ENCODE measurements at places on chromosomes 7 and 10.

- DNase-seq, result no peak
Measured at GRCh38 chr7:50068026-50068425, 25.0 kb downstream of the ZPBP start.

- no peak for DNase-seq
Measured at GRCh38 chr7:114309729-114310128, 104.9 kb upstream of the FOXP2 start.

DNA sequence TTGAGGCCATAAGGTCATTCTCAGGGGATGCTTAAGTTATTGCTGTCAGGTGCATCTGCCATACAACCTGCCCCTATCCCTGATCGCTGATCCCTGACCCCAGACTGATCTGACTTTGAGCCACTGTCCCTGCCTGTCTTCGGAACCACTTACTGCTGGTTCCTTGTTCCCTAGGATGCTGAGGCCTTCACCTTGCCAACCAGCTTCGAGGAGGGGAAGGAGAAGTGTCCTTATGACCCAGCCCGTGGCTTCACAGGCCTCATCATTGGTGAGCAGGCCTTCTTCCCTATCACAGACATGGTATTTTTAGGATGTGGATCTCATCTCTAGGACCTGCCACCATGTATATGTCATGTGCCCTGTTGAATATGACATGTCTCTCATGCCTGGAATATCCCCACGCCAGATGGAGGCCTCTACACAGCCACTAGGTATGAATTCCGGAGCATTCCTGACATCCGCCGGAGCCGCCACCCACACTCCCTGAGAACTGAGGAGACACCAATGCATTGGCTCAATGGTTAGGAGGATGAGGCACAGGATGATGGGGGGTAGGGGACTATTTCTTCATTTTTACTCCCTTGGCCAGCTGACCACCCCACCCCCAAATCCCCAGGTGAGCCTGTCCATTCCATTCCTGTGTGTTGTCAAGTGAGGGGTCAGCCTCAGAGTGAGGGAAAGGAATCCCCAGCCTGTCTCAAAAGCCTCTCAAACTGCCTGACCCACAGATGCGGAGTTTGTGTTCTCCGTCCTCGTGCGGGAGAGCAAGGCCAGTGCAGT is 9.0 kb downstream of the MRPL43 start:
- DNase-seq, result no peak

GRCh38 chr7:20545016-20545415 is 70.5 kb upstream of the ABCB5 start:
- no peak for DNase-seq

DNA sequence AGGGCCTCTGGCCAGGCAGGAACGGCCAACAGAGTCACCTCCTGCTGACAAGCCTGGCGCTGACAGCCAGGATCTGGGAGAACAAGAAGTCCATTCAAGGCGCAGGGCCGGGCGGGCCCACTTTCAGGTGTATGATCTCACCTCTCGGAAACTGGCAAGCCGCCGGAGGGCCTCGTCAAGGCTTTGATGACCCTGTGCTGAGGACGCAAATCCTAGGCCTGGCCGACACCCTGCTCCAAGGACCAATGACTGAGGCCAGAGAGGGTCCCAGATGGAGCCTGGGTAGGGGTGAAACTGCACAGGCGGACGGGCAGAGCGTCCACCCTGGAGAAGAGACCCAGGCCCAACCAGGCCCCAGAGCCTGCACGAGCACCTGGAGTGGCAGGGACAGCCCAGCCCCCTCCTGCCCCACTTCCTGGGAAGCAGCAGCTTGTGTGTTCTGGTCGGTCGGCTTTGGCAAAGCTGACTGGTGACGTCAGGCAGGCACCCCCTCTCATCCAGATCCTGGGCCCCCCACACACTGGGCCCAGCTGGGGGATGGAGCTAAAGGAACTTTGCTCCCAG is 30.6 kb downstream of the MYL10 start:
- DNase-seq, result no peak

DNA sequence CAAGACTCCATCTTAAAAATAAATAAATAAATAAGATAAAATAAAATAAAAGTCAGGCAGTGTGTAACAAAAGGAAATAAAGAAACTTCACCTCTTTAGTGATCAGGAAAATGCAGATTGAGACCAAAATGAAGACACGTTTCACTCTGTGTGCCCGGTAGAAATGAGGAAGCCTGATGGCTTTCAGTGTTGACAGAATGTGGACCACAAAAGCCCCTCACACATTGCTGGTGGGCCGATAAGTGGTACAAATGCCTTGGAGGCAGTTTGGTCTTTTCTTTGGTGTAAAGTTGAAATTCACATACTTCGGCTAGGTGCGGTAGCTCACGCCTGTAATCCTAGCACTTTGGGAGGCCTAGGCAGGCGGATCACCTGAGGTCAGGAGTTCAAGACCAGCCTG is 44.5 kb upstream of the PFKFB3 start:
- DNase-seq, result no peak

DNA sequence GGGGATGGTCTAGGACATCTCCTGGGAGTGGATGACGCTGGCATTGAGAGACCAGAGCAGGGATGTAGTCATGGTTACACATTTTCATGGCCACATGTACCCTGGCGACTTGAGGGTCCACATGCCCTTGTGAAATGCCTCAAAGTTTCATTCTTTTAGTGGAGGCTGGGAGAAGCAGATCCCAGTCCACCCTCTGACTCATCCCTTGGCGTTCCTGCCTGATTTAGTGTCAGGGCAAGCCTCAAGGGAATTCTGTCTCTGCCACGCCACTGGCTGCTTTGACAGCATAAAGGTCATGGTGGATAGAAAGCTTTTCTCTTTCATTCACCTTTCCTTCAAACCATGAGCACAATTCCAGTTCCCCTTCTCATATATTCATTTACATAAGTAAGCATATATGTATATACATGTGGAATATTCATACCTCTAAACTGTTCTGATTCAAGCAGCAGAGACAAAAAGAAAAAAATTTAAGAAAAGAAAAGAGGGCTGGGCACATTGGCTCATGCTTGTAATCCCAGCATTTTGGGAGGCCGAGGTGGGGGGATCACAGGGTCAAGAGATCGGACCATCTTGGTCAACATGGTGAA is 21.8 kb upstream of the KIF5B start:
- DNase-seq, result no peak

- DNase-seq, result no peak
Measured at GRCh38 chr10:72754275-72755032, 62.5 kb downstream of the MCU start.

- no peak for DNase-seq
Measured at GRCh38 chr7:151307536-151307935, 34.1 kb upstream of the NUB1 start.

DNA sequence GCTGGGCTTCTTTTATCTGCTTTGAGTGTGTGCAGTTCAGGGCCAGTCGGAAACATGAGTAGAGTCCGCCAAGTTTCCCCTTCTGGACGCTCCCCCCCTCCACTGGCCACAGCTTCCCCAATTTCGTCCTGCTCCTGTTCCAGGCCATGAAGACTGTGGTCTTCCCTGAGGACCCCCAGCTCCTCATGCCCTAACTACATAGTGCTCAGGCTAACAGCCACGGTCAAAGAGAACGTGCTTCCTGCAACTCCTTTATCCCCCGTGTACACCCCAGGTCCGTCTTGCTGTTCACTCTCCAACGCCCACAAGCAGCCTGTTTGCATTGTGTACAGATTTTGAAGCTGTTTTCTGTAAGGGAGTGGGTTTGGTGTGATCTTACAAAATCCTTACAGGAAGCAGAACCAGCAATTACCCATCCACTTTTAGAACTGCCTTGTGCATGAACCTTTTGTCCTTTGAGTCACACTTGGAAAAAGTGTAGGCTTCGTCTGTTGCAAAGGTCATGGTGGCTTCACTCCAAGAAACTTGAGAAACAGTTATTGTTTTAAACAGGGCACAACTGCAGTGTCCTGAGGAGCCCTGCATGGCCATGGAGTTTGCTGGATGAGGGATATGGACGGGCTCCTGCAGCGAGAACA is 77.0 kb upstream of the FAM20C start:
- DNase-seq, result no peak

GRCh38 chr7:156027821-156028220 is 215.6 kb upstream of the SHH start:
- no peak for DNase-seq

GRCh38 chr7:7817748-7818147 is 99.3 kb upstream of the RPA3 start:
- DNase-seq, result no peak

- no peak for DNase-seq
Measured at GRCh38 chr10:23918839-23919238, 290.1 kb upstream of the KIAA1217 start.

GRCh38 chr7:43141091-43141490 is 28.6 kb downstream of the HECW1 start:
- no peak for DNase-seq

DNA sequence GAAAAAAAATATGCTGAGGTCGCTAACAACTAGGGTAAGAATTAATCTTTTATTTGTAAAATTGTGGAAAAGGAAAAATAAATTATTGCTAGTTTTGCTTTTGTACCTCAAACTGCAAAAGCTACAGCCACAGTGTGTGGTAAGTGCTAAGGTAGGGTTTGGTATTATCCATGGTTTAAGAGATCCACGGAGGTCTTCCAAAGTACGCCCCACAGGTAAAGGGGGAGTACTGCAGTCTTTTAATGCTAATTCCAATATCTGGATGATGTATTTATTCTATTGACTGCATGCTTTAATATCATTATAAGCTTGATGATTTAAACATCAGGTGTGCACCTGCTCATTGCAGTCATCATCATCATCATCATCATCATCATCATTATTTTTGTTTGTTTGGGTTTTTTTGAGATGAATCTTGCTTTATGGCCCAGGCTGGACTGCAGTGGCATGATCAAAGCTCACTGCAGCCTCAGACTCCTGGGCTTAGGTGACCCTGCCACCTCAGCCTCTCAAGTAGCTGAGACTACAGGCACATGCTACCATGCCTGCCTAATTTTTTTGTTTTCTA is 38.4 kb upstream of the BMS1 start:
- DNase-seq, result no peak

- DNase-seq, result no peak
Measured at GRCh38 chr10:77746047-77746707, 108.6 kb upstream of the KCNMA1 start.

GRCh38 chr10:47255033-47255813 is 44.8 kb upstream of the GDF10 start:
- DNase-seq, result no peak

- no peak for DNase-seq
Measured at GRCh38 chr10:3747984-3748383, 37.0 kb downstream of the KLF6 start.

- no peak for DNase-seq
Measured at GRCh38 chr10:62446627-62447026, 72.5 kb downstream of the ZNF365 start.

DNA sequence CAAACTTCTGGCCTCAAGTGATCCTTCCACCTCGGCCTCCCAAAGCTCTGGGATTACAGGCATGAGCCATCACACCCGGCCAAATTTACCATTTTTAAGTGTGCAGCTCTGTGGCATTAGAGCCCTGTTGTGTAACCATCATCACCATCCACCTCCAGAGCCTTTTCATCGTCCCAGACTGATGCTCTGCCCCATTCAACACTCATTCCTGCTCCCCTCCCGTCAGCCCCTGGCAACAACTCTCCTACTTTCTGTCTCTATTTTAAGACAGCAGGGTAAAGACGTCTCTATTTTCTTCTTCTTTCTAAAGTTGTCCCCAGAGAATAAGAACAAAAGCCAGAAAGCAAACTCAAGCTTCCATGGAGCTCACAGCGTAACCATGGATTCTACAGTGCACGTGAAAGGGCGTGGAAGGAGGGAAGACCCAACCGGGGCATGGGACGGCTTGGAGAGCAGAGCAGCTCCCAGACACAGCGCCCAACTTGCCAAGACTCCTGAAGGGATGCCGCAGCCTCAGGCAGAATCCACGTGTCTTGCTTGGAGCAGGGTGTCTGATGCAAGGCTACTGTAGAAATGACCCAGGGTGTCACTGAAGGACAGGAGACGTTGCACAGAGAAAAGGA is 42.7 kb upstream of the PITRM1 start:
- no peak for DNase-seq

GRCh38 chr7:135645296-135645904 is 16.9 kb upstream of the STMP1 start:
- no peak for DNase-seq

DNA sequence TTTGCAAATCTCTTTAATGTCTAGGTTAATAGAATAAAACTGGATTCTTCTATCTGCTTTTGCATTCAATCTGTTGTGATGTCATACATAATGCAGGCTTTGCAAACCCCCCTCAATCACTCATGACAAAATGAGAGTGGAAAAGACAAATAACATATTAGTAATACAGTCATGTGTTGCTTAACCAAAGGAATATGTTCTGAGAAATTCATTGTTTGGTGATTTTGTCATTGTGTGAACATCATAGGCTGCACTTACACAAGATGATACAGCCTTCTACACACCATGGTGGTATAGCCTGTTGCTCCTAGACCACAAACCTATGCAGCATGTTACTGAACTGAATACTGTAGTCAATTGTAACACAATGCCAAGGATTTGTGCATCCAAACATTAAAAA is 87.3 kb upstream of the SEC61G start:
- no peak for DNase-seq

DNA sequence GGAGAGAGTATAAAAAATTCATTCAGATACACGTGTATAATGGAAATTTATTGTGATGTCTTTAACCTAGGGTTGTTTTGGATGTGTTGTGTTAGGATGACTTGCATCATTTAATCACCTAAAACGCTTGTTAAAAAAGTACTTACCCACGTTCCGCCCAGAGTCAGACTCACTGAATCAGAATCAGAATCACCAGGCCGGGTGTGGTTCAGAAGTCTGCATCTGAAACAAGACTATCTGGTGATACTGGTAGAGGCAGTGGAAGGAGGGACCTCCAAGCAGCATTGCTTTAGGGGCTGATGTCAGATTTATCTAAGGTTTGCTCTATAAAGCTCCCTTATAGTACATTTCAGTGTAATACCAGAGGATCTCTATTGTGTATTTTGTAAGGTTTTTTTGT is 20.5 kb upstream of the PLXDC2 start:
- DNase-seq, result no peak

- DNase-seq, result peak; percentile 31
Measured at GRCh38 chr7:100803398-100804161, 23.7 kb downstream of the EPHB4 start.

DNA sequence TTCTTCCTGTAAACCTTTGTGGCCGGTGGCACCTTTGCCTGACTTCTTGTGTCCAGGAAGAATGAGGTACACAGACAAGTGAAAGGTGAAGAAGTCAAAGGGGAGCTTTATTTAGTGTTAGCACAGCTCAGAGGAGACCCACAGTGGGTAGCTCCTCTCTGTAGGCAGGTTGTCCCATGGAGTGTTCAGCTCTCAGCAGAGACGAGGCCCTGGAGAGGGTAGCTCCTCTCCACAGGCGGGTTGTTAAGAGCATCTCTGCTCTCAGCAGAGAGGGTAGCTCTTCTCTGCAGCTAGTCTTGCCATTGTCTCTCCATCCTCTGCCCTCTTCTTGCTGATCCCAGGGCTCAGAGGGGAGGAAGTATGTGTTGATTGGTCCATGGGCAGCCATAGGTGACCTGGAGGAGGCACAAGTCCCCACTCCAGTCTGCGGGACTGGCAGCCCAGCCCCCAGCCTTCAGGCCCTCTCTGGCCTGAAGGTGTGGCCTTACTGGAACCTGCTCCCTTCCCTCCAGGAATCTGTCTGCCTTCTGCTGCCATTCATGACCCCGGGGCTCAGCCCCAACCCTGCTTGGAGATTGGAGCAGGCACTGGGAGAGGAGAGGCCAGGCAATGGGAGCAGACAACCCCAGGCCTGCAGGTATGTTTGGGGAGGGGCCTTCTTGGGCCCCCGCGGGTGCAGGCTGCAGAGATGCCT is 24.5 kb downstream of the HHEX start:
- DNase-seq, result no peak

Data from stimulated activated CD4-positive, alpha-beta T cell treated with anti-CD3 and anti-CD28 coated beads, TNF-alpha, amount 100 ng/mL, for 24 hours (primary cell).